EL (cell line): ENCODE measurements at places on chromosomes 2 and 18.

DNA sequence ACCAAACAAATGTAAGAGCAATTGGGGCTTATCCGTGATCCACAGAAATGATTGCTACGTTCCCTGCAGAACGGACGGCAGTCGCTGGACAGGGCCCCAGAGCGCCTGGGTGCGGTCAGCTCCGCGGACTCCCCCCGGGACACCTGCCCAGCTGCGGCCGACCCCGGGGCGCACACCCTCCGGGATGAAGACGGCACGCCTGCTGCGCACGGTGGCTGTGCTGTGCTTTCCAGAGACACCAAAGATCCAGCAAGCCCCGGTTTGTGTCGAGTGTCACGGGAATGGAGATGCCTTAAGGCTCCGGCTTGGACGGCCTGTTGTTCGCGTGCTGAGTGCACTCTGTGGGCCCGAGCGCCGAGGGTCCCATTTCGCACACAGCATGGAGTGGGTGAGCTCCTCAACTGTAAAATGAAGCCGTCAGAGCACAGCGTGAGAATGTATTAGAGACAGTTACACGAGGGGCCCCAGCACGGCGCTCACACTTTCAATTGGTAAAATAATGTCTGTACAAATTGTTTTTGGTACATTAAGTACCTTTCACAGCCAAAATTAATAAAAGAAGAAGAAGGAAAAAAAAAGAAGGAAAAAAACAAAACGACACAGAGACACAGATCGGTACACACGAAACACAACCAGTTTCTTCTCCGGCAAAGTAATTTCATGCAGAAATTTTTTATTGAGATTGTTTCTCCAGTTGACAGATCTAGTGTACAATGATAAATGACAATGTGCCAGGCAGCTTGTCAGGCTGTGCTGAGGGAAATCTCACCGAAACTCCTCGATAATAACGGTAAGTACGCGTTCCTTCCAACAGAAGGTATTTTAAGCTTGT, 615.8 kb upstream of the SALL3 start:
- DNase-seq = no peak

DNA sequence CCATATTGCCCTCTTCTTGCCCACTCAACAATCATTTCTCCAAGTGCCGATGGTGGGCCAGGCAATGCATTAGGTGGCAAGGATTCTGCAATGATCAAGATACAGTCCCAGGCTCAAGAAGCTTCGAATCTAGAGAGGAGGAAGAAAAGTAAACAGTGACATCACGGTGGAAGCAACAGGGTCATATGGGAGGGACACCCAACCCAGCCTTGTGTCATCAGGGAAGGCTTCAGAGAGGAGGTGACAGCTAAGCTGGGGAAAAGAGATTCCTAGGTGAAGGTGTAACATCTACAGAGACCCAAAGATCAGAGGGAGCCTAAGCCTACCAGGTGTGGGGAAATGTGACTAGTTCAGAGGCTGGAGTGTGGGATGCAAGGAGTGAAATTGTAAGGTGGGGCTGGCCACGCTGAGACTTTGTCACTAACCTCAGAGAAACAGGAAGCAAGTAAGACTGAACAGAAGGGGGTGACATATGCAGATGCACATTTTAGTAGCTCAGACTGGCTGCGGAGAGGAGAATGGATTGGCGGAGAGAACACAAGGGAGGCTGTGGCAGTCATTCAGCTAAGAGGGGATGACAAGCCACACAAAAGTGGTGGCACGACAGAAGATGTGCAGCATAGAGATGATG, 104.9 kb downstream of the ANKRD44 start:
- DNase-seq = no peak

DNA sequence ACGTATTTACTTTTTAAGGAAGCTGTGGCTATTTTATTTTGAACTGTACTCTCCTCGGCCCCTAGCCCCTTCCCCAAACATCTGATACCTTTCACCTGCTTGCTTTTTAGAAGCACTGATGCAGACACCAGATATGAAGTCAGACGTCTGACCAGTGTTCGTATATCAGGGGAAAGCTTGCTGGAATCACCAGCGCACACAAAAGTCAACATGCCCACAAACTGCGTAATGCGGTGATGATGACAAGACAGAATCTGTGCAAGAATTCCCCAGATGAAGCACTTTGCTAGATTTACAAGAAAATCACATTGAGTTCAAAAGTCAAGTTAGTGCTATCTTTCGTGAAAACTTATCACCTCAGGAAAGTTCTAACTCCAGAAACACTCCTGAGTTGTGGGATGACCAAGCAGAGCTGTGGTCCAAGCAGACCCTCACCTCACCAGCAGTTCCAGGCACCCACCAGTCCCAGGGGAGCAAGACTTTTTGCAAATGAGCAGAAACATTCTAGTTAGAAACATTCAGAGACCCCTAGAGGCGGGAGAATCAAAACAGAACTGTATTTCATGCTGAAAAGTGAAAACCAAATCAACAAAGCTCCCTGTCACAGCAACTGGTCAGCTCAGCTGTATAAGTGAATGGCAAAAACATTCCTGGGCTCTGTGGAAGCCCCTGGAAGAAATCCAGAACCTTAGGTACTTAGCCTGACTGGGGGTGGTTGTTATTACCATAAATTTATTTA, 55.7 kb downstream of the INO80C start:
- no peak for DNase-seq

- DNase-seq = no peak
Measured at GRCh38 chr2:127581516-127582490, 46.3 kb downstream of the MYO7B start.

- DNase-seq = peak; percentile 74
Measured at GRCh38 chr2:226030788-226031646, 631.5 kb downstream of the NYAP2 start.

DNA sequence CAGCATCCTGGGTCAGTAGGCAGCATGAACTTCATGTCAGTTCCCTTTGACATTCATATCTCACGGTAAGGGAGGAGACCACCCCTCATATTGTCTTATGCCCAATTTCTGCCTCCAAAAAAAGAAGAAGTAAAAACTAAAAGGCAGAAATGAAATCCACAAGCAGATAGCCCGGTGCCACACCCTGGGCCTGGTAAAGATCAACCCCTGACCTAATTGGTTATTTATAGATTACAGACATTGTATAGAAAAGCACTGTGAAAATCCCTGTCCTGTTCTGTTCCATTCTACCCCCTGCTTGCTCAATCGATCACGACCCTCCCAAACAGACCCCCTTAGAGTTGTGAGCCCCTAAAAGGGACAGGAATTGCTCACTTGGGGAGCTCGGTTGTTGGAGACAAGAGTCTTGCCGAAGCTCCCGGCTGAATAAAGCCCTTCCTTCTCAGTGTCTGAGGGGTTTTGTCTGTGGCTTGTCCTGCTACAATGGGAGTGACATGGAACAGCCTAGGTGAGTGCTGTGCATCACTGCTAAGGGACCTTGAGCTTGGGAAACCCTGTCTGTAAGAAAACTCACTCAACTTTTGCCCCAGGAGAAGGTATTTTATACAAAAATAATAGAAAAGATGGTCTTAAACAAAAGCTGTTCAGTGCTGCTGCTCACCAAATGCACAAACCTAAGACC, 11.1 kb downstream of the NDUFV2 start:
- no peak for DNase-seq

DNA sequence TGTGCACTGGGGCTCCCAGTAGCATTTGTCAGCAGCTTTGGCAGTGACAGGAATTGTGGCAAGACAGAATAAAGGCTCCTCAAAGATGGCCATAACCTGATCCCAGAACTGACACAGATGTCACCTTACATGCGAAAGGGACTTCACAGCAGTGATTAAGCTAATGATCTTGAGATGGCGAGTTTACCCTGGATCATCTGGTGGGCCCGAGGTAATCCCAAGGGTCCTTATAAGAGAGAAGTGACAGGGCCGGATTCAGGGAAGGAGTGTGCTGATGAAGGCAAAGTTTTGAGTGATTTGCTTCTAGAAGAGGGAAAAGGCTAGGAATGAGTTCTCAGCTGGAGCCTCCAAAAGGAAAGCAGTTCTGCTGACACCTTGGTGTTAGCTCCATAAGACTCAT, 333.9 kb downstream of the LPIN1 start:
- DNase-seq = no peak

DNA sequence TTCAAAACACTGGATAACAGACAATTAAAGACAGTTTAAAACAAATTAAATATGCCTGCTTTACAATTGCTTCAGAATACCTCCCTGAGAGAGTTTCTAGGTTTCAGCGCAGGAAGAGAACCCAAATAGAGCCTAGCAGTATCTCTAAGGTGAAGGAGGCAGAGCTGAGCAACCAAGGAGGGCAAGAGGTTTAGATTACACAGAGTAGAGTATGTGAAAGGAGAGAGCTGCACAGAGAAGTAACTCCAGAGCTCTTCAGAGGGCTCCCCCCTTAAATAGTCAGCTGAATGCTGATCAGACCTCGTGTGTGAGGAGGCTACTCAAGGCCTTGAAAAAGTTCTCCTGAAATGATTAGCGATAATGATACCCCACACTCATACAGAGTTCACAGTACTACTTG, 386.5 kb upstream of the TCF4 start:
- DNase-seq = no peak

DNA sequence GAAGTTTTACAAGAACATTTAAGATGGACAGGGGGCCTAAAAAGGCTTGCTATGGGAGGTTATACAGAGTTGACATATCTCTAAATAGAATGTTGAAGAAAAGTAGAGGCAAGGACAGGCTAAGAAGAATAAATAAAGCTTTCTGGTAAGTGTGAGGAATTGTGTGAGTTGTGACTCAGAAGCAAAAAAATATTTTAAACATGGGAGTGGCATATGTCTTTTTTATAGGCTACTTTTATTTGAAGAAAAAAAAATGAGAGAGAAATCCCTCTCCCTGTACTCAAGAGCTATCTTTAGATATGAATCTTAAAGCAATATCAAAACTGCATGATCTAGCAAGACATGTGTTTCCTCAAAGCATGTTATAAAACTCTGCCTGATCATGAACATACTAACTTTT, 41.1 kb downstream of the RAB3GAP1 start:
- DNase-seq = no peak

DNA sequence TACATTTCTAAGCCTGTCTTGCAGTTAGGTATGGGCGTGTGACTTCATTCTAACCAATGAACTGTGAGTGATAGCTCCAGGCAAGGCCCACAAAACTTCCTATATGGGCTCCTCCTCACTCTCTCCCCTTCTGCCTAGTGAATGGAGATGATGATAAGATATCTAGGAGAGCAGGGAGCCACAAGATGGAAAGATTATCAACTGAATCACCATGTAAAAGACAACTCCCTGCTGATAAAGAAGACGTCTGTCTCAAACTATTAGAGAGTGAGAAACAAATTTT, 237.1 kb downstream of the GPD2 start:
- no peak for DNase-seq

- peak; percentile 32 for DNase-seq
Measured at GRCh38 chr2:133642791-133643191, 74.5 kb upstream of the NCKAP5 start.
